ENCODE measurements at places on chromosomes 2 and 18.

GRCh38 chr2:44197816-44198215, 29.1 kb downstream of the PPM1B start:
- no peak for DNase-seq

GRCh38 chr2:217951521-217952247, 51.1 kb downstream of the TNS1 start:
- DNase-seq: no peak

DNA sequence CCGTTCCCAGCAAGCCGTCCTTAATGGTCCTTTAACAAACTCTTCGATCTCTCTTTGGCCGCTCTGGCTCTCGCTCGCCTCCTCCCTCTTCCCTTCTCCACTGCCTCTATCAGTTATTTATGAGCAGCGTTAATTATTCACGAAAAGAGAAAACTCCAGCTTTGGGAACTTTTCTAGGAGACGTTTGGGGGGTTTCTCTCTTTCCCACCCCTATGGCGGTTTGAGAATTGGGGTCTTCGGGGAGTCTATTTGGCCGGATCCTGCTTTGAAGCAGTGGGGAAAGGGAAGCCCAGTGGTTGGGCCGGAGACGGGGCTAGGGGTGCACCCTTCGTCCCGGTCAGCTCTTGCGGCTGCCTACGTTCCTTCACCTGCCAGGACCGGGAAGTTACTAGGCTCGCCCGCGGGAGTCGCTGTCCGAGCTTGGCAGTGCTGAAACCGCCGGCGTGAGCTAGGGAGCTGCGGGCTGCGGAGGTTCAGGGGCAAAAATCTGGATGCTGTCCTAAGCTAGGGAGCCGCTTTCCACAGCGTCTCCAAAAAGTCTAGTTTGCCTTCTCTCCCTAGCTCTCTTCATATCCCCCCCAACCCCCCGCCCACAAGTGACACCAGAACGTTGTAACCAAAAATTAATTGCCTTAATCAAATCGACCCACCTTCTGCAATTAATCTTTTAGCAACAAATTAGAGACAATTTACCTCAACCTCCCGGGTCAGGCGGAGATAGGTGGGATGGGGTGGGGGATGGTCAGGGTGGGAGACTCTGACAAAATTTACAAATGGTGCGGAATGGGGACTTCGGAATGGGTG, 8.9 kb upstream of the SKOR2 start:
- no peak for DNase-seq

DNA sequence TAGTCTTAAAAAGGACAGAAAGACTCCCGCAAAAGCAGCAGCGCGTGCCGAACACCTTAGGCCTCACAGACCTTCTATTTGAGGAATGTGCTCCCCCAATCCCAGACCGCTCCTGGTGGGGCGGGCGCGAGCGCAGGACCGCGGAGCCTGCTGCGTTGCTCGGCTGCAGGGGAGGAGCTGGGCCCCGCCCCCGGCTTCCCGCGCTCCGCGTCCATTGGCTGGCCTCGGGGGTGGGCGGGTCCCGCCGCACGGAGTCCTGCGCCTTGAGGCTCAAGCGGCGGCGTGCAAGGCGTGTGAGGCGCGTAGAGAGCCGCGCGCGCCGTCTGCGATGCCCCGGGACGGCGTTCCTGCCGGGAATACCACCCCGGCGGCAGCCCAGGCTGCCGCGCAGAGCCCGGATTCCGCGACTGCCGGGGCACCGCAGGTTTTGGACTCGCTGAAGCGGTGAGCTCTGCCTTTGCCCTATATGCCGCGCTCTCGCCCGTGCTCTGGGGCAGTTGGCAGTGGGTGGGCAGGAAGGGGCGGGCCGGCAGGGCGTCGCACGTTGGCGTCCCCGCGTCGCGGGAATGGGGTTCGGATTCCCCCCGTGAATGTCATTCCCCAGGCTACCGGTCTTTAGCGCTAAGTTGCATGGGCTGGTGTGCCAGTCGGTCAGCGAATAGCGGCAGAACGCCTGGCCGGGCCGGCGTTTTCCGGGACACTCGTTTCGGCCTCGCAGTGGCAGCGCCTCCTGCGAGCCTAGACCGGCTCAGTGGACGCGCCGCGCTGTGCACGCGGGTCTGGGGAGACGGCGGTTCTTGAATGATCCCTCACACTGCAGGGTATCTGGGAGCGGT, 49.6 kb upstream of the PAIP2B start:
- peak; percentile 32 for DNase-seq

GRCh38 chr2:206989311-206989710, 50.0 kb downstream of the CPO start:
- no peak for DNase-seq
